Stimulated activated CD4-positive, alpha-beta T cell treated with anti-CD3 and anti-CD28 coated beads, Interleukin-15, amount 100 ng/mL, for 48 hours (primary cell): ENCODE measurements at places on chromosomes 5 and 9.

GRCh38 chr5:143923634-143924266 lies 111.8 kb downstream of the HMHB1 start:
- no peak for DNase-seq

- DNase-seq, result no peak
These were observed 66.1 kb upstream of the SMC5 start for GRCh38 chr9:70192707-70193106.

DNA sequence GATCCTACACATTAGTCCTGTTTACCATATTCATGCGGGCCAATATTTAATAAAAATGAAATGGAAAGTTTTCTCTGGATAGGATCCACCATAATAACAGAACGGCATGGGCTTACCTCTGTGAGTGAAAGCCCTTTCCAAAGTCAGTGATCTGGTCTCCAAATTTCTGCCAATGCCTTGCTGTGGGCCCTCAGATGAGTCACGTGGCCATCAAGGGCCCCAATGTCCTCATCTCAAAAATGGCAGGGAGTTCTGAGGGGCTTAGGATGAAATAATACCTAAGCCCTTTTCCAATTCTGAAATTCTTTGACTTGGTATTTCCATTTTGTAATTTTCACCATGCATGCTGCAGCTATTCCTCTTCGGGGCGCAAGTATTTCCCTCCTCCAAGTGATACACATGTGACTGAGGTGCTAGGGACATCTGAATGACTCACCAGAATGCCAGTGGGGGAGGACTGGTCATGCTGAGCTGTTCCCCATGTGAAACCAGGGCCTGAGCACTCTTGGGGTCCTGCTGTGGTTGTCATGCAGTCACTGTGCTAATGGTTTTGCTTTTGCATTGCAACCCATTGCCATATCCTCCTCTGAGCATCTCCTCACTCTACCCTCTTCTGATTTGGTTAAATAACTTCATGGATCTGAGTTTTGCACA lies 35.0 kb downstream of the ITK start:
- DNase-seq, result no peak

GRCh38 chr5:36875051-36875789 lies 1.3 kb upstream of the NIPBL start:
- peak; percentile 34 for DNase-seq

GRCh38 chr9:133201424-133202144 lies 7.5 kb downstream of the OBP2B start:
- DNase-seq, result no peak

DNA sequence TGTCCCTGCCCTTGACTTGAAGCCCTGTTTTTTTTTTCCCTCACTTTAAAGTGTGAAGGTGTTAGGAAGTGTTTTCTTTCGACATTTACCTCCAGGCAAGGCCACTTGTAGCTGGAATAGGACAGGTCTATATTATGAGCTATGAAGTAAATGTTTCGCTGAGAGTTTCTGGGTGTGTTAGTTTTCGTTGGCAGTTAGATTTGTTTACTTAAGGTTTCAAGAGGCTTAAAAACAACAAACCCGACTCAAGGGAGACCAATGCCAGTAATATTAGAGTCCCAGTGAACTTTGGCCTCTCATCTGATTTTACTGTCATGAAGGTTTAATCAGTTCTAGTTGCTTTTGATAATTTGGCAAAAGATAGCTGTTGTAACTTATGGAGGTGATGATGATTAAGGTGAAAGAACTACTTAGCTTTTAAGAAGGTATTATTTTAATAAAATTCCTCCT lies 25.2 kb downstream of the OCLN start:
- no peak for DNase-seq

DNA sequence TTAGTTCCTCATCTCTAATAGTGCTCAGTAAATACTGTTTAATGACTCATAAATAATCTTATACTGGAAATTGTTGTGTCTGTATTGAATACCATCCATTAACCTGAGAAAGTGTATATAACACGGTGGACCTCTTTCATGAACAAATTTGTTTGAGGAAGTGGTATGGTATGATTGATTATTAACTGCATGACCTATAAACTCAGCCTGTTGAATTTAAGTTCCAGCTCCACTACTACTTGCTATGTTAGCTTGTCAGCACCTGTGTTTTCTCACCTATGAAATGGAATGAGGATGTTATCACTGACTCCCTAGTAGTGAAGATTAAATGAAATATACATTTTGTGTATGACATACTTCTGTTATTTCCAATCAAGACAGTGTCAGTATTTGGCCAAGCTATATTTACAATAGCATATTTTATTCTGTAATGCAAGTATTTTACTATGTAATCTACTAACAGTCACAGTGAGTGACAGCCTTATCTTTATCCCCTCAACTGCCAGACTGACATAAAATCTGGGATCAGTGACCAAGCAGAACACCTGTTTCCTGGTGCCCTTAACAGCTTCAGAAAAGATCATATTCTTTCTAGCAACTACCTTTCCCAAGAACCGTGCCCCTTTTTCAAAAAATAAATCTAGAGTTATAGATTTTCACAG lies 77.3 kb upstream of the ITGA1 start:
- DNase-seq, result no peak

- DNase-seq, result no peak
These were observed 117.6 kb downstream of the EFNA5 start for GRCh38 chr5:107553117-107553555.

DNA sequence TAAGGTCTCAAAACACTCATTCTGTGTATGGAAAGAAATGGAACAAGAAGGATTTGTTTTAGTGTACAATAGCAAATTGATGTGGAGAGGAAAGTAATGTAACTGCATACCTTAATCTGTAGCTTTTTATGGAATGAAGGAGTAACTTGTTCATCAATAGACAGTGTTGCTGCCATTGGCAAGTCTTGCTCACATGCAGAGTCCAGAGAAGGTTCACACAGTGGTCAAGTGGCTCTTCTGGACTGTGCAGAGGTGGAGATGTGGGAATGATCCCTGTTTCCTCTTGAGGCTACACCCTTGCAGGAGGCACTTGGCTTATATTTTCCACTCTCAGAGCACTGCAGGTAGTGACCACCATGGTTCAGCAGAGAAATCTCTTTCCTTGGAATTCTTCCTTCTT lies 132.9 kb upstream of the ANKH start:
- DNase-seq, result no peak

GRCh38 chr5:143139585-143139984 lies 263.9 kb downstream of the NR3C1 start:
- DNase-seq, result no peak

DNA sequence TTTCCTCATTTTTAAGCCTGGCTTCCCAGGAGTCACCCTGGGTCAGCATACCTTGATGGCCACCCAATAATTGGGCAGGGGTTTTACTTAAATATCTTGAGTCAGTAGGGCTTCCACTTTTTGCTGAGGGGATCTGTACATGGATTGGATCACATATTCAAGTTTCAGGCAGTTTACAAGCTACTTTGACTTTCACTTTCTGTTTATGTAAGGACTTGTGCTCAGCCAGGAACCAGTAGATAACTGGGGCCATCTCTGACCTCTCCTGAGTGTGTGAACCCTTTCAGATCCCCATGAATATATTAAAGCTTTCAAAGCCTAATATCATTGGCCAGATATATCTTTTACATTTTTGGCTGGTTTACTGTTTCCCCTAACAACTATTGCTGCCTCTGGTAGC lies 45.1 kb downstream of the SLCO6A1 start:
- DNase-seq, result no peak

DNA sequence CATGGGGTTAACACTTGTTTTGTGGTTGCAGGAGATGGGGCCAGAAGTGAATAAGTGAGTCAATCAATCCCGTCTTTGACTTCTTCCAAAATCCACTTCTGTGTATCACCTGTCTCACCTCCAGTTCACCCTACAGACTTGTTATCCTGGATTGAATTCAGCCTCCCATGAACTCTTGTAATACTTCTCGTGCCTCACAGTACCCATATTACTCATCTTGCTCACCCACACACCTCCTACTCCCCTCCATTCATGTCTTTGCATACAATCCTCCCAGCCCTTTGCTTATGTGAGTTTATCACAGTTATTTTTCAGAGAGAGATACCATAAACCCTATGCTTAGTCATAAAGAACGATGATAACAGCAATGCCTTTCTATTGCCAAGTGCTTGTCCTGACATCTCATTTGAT lies 52.9 kb upstream of the PAPPA start:
- no peak for DNase-seq

GRCh38 chr9:133331221-133331620 lies 4.8 kb downstream of the SURF6 start:
- no peak for DNase-seq

- DNase-seq, result peak; percentile 43
These were observed 82.3 kb upstream of the AGXT2 start for GRCh38 chr5:35129921-35130485.

- DNase-seq, result no peak
These were observed 7.4 kb downstream of the WHRN start for GRCh38 chr9:114497727-114498382.

DNA sequence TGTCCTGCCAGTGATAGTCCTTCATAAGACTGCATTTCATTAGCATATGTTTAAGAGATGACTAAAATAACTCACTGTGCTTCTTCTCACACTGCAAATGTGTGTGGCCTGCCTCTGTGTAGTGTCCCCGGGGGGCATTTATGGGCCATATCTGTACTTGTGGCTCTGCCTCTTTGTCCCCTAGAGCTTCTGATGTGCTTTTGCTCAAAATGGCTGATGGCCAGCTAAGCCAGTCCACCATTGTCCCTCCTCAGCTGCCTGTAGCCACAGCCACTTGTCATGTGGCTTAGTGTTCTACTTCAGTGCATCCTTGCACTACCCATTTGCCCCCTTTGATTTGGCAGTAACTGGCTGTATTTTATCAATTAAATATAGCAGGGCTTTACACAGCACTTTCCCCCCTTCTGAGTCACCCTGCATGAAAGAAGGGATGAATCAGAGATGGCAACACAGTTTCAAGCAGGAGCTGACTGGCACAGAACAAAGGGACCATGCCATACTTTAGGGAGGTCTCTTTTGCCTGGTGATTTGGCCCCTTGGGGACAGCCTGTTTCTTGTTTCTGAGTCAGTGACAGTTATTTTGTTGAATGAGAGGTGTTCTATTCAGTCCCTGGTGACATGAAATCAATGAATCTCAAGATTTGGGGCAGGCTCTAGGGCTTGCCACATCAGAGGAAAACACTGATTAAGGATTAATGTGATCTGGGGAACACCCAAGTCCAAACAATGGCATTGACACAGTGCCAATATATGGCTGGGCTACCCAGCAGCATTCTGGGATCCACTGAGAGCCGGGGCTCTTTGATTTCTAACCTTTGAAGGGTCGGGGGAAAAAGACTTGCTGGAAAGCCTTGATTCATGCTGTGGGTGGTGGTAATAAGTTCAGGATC lies 245.5 kb downstream of the SMARCA2 start:
- no peak for DNase-seq

DNA sequence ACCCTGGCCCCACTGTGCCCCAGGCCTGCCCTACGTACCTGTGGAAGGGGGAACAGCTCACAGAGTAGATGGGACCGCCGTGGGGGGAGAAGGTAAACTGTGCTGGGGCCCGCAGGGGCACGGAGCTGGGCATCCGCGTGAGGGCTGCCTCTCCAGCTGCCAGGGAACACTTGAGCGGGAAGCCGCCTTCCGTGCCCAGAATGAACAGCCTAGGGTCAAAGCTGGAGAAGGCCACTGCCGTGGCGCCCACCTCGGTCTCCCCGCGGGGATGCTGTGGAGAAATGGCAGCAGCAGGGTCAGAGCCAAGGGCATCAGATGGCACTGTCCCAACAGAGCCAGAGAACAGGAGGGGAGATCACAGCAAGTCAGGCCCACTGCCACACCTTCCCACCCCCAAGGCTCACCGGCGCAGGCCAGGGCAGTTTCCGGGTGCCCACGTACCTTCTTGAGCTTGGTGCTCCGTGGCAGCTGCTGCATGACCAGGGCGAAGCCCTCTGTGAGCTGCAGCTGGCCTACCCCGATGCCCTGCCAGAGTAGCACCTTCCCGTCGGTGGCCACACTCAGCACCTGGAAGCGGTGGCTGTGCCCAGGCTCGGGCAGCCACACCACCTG lies 21.9 kb downstream of the DYNC2I2 start:
- no peak for DNase-seq

- DNase-seq, result no peak
These were observed 1020.2 kb downstream of the NR2F1-AS1 start for GRCh38 chr5:92560698-92561401.

DNA sequence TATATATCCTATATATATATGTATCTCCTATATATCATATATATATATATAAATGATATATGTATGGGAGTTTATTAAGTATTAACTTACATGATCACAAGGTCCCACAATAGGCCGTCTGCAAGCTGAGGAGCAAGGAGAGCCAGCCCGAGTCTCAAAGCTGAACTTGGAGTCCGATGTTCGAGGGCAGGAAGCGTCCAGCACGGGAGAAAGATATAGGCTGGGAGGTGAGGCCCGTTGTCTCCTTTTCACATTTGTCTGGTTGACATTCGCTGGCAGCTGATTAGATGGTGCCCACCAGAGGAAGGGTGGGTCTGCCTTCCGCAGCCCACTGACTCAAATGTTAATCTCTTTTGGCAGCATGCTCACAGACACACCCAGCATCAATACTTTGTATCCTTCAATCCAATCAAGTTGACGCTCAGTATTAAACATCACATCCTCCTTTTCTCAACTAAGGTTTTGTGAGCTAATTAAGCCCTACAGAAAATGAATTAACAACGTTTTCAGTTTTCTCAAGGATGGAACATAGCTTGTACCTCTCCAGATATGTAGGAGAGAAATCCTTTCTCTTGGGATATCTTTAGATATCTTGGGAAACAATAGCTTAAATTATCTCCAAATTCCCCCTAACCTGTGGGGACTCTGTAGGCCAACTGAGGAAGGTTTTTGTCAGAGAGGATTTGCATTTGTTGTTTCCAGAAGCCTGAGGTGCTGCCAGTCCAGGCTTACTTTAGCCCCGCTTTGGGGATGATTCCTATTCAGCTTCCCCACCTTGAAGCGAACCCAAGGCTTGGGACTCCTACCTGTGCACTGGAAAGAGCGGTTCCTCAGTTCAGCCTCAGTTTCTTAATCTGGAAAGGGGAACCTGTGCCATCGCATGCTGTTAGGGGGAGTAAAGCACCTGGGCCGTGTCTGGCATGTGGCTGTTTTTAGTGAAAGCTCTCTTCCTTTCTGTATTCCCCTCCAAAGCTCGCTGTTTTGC lies 163.2 kb downstream of the CACNA1B start:
- no peak for DNase-seq

GRCh38 chr9:115690786-115691496 lies 462.6 kb upstream of the PAPPA start:
- DNase-seq, result no peak

GRCh38 chr5:36374266-36374862 lies 72.7 kb upstream of the RANBP3L start:
- no peak for DNase-seq

- DNase-seq, result no peak
These were observed 149.3 kb upstream of the POU5F2 start for GRCh38 chr5:93890657-93891056.

DNA sequence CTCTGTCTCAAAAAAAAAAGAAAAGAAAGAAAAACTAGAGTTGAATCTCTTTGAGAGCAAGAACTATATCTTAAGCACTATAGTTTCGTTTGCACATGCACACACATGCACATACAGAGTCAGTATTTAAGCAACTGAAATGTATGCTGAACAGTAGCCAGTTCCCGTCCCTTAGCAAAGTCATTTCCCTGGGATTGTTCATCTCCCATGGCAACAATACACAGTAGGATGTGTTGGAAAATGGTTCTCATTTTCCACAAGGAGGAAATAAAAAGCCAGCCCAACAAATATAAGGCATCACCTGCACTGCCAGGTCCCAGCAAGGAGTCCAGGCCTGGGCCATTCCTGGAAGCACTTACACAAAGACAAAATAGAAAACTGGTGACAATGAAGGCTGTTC lies 4.2 kb upstream of the ZNF346 start:
- DNase-seq, result no peak

- DNase-seq, result no peak
These were observed 36.3 kb upstream of the SETD9 start for GRCh38 chr5:56873056-56873455.
